ENCODE measurements at places on chromosomes 4 and X.

DNA sequence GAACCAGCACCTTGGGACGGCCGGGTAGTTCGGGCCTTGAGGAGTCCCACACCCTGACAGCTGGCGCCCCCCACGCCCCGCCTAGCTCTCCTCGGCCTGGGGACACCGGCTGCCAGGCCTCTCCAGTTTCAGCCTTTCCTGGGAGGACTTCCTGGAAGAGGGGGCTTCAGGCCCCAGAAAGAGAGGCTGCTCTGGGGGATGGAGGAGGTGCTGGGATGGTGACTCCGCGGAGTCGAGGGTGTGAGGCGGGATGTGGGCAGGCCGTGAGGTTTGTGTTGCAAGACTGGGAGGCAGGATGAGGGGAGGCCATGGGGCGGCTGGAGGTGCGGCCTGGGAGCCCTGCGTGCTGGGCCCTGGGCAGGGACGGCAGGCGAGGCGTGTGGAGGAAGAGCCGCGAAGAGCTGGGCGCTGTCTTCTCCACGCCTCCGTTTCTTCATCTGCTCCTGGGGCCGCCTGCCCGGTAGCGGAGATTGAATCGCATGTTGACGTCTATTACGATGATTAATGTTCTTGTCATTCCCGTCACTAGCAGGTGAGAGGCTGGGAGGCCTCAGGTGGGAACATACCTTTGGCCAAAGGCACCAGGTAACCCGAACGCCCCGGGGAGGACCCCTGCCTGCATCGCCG is 918 bp upstream of the FGFRL1 start:
- peak; percentile 18 for DNase-seq

DNA sequence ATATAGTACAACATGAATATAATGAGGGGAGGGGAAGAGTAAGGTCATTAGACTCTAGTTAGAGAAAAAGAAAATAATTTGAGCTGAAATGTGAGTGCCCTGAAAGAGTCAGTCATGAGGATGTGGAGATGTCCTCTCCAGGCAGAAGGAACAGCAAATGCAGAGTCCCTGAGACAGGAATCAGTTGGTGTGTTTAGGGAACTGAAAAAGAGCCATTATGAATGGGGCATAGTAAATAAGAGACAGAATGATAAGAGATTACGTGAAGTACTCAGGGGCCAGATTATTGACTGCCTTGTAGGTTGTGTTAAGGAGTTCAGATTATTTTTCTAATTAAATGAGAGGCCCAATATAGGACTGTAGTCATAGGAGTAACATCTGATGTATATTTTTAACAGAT is 147.0 kb downstream of the PDLIM5 start:
- no peak for DNase-seq

GRCh38 chrX:137212078-137212632 is 178.4 kb upstream of the GPR101 start:
- DNase-seq = no peak

DNA sequence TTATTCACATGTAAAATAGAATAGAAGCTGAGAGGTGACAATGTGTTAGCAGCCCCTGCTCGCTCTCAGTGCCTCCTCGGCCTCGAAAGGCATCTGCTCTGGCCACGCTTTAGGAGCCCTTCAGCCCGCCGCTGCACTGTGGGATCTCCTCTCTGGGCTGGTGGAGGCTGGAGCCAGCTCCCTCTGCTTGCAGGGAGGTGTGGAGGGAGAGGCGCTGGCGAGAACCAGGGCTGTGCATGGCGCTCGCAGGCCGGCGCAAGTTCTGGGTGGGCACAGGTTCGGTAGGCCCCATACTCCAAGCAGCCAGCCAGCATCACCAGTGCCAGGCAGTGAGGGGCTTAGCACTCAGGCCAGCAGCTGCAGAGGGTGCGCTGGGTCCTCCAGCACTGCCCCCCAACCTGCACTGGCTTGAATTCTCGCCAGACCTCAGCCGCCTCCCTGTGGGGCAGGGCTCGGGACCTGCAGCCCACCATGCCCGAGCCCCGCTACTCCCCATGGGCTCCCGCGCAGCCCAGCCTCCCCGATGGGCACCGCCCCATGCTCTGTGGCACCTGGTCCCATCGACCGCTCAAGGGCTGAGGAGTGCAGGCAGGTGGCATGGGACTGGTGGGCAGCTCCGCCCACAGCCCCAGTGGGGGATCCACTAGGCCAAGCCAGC is 1346.7 kb upstream of the IGFBP7 start:
- no peak for DNase-seq

DNA sequence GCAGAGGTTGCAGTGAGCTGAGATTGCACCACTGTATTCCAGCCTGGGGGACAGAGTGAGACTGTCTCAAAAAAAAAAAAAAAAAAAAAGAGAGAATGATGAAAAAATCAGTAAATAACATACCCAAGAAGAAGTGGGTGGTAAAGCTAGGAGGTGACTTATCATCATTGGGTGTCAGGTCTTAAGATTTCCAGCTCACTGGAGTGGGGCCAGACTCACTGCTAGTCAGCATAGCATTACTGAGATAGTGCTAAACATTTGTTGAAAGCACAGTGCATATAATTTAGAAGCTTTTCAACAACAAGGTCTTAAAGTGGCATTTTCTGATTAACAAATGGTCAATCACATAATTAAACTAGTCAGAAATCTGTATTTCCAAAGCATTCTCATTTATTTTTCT is 221.8 kb upstream of the GYPA start:
- no peak for DNase-seq

- no peak for DNase-seq
Observed at GRCh38 chrX:78092296-78092695, 11.8 kb upstream of the PGK1 start.

GRCh38 chr4:6474705-6475457 is 2.5 kb upstream of the PPP2R2C start:
- DNase-seq = no peak

- DNase-seq = no peak
Observed at GRCh38 chr4:182556580-182556979, 313.4 kb downstream of the TENM3 start.

DNA sequence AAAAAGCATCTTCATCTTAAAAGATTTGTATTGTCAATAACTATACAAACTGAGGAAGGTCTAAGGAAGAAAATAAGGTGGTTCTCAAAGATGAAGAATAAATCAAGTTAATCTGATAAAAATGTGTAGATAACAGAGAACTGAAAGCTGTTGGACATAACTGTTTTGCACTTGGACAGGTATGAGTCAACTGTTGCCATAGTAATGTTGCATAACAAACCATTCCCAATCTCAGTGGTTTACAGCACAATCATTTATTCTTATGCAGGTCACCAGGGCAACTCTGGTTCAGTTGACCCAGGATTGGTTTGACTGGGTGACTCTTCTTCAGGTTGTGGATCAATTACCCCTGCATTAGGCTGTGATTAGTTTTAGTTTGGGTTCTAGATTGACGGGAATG is 2197.7 kb downstream of the ARAP2 start:
- DNase-seq = no peak

DNA sequence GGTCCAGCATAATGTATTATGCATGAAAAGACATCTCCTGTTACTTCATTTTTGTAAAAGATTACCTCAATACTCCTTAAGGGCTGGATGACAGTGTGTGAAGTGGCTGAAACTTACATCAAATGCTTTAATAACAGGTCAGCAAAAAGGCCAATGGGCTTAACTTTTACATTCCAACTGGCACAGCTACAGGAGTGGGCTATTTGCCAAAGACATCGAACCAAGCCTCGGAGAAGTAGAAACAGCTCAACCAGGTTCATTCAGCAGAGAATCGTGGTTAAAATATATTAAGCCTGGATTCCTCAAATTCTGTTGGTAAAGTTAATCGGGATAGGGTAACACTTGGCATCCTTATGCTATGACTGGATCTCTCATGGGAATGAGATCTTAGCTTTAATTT is 639.7 kb downstream of the TRIML1 start:
- no peak for DNase-seq

- DNase-seq = no peak
Observed at GRCh38 chr4:179631321-179631720, 2189.1 kb upstream of the AGA start.

GRCh38 chrX:39158801-39159657 is 357.8 kb downstream of the MID1IP1 start:
- peak; percentile 69 for DNase-seq

DNA sequence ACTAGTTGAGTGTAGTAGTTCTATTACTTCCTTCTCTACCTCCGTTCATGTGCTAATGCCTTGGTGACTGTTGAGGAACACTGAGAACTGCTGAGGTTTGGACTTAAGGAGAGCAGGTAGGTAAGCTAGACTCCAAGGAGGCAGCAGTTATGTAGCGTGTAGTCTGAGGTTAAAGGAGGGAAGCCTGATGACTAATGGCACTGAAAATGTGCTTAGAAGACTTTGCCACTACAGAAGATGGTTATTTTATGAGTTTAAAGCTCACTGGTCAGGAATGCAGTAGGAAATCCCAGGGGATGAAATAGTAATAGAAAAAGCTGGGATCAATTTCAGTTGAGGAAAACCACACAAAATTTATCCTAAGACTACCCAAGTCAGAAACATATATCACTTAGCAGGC is 1077.3 kb downstream of the RAPGEF2 start:
- no peak for DNase-seq

- no peak for DNase-seq
Observed at GRCh38 chrX:13716905-13717304, 17.5 kb downstream of the TRAPPC2 start.

GRCh38 chr4:40693946-40694345 is 55.8 kb upstream of the NSUN7 start:
- no peak for DNase-seq
